ENCODE measurements at places on chromosomes 2 and 18.

- no peak overlapping the region for H3K4me3 ChIP-seq
- H3K36me3 ChIP-seq = no peaks in the 10 kb centered on the region
- H3K4me1 ChIP-seq = no peaks in the 10 kb centered on the region
- no peak overlapping the region for H3K27ac ChIP-seq
Measured at GRCh38 chr2:183998797-183999190, 599.5 kb upstream of the ZNF804A start.

DNA sequence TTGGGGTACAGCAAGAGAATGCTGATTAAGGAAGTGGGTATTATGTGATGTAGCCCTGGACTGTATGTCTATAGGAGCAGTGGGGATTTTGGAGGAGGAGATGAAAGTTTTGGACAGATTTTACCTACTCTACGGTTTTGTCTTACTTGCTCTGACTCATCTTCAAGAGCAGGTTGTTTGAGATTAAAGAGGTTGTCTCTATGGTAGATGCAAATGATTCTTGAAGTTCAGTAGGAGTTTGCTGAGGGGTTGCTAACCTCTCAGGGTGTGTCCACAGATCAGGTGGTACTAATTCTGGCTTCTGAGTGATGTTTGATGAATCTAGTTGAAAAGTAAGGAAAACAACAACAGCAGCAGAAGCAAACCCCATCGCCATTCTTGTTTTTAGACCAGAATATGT, 9.7 kb upstream of the SERPINB12 start:
- no peaks in the 10 kb centered on the region for H3K4me1 ChIP-seq
- DNase-seq = no peak
- H3K27ac ChIP-seq = no peak overlapping the region
- no peak overlapping the region for H3K4me3 ChIP-seq
- no peaks in the 10 kb centered on the region for H3K36me3 ChIP-seq

DNA sequence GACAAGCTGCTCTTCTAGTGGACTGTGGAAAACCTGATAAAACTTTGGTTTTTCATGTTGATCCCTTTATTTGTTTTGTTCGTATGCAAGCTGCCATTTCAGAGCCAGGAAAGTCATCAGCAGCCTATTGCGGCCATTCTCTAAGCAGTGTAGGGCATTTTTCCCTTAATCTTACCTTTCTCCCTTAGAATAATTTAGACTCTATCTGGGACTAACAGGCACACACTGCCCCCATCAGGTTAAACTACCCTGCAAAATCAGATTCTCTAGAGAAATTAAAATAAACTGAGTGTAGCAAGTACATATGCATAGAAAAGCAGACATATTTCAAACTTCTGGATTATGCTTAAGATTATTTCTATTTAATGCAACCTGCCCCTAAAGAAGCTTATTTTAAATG, 347.5 kb downstream of the METTL4 start:
- H3K4me1 ChIP-seq = peaks cover 7% of the 10 kb centered on the region
- H3K27ac ChIP-seq = no peak overlapping the region
- H3K27me3 ChIP-seq = peaks cover 3% of the 10 kb centered on the region
- no peak overlapping the region for H3K4me3 ChIP-seq

DNA sequence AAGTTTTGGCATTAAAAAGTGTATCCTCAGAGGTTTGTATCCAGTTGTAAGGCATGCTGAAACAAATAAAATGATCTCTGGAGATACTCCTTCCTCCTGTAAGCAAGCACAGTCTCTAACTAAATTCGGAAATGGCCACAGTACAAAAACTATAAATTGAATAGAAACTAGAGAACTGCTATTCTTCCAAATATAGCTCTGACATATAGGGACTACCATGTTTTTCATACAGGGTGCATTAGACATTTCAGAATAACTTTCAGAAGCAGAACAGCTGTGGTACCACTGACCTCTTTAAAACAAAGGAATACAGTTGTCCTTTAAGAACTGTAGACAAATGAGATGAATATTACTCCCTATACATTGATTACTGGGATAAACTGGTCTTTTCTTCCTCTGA, 568.5 kb downstream of the ARHGAP15 start:
- no peaks in the 10 kb centered on the region for H3K27me3 ChIP-seq
- H3K4me1 ChIP-seq = peaks cover 9% of the 10 kb centered on the region
- no peak overlapping the region for H3K27ac ChIP-seq
- no peak for DNase-seq
- no peaks in the 10 kb centered on the region for H3K36me3 ChIP-seq
- no peak overlapping the region for H3K4me3 ChIP-seq

DNA sequence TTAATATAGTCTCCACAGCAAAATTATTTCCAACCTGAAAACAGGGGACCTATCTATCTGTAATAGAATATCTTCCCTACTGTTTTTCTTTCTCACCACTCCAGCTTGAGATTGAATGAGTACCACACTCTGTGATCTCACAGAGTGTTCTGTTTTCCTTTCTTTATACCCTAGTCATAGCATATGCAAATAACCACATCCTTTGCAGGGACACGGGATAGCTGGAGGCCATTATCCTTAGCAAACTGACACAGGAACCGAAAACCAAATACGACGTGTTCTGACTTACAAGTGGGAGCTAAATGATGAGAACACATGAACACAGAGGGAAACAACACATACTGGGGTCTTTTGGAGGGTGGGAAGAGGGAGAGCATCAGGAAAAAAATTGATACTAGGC, 224.7 kb downstream of the SLC8A1 start:
- DNase-seq = no peak
- no peak overlapping the region for H3K4me3 ChIP-seq
- no peaks in the 10 kb centered on the region for H3K27me3 ChIP-seq
- no peak overlapping the region for H3K27ac ChIP-seq

DNA sequence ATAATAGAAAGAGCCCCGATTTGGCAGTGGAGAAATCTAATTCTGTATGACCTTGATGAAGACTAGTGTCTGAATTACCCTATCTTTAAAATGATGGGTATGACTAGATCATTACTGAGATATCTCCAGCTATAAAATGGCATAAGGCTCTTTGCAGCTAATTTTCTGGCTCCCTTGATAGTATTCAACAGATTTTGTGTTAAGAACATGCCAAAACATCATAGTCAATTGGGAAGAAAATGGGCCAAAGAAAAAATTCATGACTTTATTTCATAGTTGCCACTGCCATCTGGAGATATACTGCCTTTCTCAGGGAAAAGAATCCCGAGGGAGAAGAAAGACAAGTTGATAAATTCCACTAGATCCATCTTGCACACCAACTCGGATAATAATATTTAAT, 1618.7 kb downstream of the LRP1B start:
- DNase-seq = no peak
- no peaks in the 10 kb centered on the region for H3K4me1 ChIP-seq
- H3K4me3 ChIP-seq = no peak overlapping the region
- H3K36me3 ChIP-seq = no peaks in the 10 kb centered on the region
- no peaks in the 10 kb centered on the region for H3K27me3 ChIP-seq
- no peak overlapping the region for H3K27ac ChIP-seq

- DNase-seq = no peak
- H3K36me3 ChIP-seq = no peaks in the 10 kb centered on the region
- H3K4me3 ChIP-seq = no peak overlapping the region
Measured at GRCh38 chr2:120066800-120067547, 54.1 kb downstream of the EPB41L5 start.

DNA sequence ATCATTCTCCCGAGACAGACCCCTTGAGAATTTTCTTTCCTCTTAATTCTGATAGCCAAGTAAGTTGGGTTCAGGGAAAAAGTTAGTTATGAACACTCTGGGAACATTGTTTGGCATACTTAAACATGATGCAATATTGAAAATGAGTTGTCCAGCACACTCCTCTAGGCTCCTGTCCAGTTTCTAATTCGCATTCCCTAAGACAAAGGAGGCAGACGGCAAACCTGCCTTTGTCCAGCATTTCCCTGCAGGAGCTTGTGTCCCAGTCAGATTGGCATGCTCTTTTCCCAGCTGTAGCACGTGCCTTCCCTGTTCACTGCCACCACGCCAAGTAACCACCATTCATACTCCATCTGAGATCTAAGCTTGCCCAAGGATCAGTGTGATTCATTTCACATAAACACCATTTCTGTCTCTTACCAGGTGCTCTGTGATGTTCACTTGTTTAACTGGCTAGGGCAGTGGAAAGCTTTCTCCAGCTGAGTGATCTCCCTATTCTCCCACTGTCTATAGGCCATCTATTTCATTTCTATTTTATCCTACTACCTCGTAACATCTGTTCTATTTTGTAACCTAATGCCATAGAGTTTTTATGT, 150.0 kb upstream of the EPB41L3 start:
- no peak overlapping the region for H3K4me3 ChIP-seq
- H3K27ac ChIP-seq = no peak overlapping the region
- H3K27me3 ChIP-seq = no peaks in the 10 kb centered on the region

DNA sequence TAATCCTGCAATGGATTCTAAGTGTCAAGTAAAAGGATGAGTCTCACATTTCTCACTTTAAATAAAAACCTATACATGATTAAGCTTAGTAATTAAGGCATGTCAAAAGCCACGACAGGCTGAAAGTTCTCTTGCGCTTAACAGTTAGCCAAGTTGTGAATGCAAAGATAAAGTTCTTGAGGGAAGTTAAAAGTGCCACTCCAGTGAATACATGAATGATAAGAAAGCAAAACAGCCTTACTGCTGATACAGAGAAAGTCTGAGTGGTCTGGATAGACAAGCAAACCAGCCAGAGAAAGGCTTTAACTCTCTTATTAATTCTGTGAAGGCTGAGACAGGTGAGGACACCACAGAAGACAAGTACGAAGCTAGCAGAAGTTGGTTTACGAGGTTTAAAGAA, 12.7 kb downstream of the THOC1 start:
- H3K27me3 ChIP-seq = no peaks in the 10 kb centered on the region
- no peak overlapping the region for H3K4me3 ChIP-seq
- no peak for DNase-seq
- peaks cover 88% of the 10 kb centered on the region for H3K36me3 ChIP-seq
- no peak overlapping the region for H3K27ac ChIP-seq
- H3K4me1 ChIP-seq = no peaks in the 10 kb centered on the region

- H3K4me3 ChIP-seq = no peak overlapping the region
- no peaks in the 10 kb centered on the region for H3K27me3 ChIP-seq
- DNase-seq = no peak
- H3K4me1 ChIP-seq = peaks cover 8% of the 10 kb centered on the region
- H3K27ac ChIP-seq = no peak overlapping the region
Measured at GRCh38 chr2:148303161-148303560, 282.3 kb downstream of the MBD5 start.
